HFFc6 (cell line): ENCODE measurements at places on chromosomes 3 and 15. TPM values are rescaled to one million over a fixed set of nuclear protein-coding genes. Genes with fewer than 3 reads are reported as not detected.

DNA sequence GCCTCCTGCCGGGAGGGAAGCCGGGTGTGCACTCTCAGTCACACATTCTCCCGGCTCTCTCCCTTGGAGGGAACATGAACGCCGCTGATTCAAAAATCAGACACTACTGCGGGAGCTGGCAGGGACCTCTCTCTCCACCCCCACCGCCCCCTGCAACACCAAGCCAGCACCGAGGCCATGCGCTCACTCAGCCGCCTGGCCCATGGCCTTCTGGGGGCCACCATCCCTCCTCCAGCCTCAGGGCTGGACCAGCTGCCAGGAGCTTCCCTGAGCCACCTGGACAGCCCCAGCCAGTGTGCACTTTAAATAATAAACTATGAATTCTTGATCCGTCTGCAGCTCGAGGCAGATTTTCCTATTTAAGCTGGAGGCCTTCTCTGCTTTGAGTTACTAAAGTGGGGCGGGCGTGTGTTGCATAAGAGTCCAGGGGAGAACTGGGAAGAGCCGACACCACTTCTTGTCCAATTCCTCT, 30.6 kb downstream of the ADAMTS17 start:
- DNase-seq: no peak

DNA sequence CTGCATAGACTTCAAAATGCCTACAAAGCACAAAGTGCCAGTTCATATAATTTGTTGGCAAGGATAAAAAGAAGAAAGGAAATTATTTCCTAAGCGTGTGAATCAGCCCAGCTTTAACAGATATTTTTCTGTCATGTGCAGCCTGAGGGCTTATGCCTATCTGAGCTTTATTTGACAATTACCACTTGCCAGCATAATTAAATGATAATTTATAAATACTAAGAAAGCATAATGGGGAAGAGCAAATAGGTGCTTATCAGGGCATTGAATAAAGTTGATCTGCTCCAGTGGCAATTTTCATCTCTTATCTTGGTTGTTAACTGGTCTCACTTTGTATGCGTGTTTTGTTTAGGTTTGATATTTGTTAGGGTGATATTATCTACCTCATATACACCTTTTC, 313.4 kb upstream of the DNAJC19 start:
- DNase-seq: no peak

- DNase-seq: no peak
Observed at GRCh38 chr15:73019154-73019553, 33.1 kb upstream of the NEO1 start.

DNA sequence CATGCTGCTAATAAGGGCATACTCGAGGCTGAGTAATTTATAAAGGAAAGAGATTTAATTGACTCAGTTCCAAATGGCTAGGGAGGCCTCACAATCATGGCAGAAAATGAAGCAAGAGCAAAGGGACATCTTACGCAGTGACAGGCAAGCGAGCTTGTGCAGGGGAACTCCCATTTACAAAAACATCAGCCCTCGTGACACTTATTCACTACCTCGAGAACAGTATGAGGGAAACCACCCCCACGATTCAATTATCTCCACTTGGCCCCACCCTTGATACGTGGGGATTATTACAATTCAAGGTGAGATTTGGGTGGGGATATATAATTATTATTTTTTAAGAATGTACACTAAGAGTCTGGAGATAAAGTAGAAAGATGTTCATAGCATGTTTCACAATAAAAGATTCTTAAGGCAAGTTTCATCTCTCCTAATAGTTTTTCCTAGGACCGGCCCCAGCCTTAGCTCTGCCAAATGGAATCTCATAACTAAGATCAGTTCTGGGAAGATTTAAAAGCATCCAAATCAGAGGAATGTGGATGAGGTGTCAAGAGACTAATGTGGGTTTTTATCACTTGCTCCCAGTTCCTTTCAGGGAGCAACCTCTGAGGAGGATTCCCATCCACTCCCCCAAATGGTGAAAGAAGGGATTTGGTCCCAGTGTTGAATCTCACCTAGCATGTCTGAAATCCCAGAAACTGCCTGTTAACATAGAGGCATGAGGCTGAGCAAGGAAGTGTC, 221.0 kb downstream of the ZMAT3 start:
- no peak for DNase-seq

DNA sequence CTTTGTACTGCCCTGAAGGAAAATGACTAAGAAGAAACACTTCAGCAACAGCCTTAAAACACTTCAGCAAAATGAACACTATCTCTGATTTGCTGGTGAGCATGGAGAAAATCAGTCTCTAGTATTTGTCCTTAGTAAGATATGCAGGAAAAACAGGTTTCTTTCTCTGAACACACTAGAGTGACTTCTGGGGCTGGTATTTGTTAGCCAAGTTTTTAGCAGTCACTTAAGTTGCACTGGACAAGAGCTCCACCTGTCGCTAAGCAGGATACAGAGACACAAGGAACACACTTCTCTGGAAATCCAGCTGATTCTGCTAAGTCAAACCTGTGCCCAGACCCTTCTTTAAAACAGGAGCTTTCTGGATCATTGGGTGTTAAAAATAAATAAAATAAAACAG, 65.3 kb downstream of the CHAC1 start:
- DNase-seq: no peak

DNA sequence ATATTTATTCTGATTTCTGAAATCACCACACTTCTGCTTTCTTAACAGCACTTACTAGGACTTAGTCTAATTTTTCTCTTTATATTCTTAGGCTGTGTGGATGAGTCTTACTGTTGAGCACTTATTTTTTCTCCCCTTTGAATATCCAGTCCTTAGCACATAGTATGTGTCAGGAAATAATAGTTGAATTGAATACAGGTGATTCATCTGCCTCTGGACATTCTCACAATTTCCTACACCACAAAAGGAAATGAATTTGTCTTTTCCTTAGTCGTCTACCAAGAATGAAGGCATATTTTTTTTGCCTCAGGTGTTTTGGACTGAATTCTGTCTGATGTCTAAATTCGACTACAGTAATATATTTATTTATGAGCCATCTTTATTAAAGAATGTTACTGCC, 204.2 kb downstream of the GHSR start:
- DNase-seq: peak; percentile 75

GRCh38 chr3:10196389-10197052, 31.8 kb downstream of the IRAK2 start:
- DNase-seq: peak; percentile 50

DNA sequence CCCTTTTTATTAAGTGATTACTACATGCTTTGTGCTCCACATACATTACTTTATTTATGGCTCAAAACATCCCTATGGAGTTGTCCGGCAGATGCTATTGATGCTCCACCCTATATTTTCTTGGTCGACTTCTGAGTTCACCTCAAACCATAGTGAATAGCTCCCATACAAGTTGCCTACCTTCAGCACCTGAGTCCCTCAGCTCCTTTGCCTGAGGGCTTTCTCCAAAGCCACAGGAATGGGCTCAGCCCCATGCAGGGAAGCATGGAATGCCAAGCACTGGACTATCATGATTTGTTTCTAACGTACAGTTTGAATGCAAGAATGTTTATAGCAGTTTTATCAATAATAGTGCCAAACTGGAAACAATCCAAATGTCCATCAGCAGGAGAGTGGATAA, 124.8 kb upstream of the TNIK start:
- DNase-seq: no peak

- DNase-seq: peak; percentile 33
Observed at GRCh38 chr15:34812369-34812768, 17.0 kb upstream of the ACTC1 start.

DNA sequence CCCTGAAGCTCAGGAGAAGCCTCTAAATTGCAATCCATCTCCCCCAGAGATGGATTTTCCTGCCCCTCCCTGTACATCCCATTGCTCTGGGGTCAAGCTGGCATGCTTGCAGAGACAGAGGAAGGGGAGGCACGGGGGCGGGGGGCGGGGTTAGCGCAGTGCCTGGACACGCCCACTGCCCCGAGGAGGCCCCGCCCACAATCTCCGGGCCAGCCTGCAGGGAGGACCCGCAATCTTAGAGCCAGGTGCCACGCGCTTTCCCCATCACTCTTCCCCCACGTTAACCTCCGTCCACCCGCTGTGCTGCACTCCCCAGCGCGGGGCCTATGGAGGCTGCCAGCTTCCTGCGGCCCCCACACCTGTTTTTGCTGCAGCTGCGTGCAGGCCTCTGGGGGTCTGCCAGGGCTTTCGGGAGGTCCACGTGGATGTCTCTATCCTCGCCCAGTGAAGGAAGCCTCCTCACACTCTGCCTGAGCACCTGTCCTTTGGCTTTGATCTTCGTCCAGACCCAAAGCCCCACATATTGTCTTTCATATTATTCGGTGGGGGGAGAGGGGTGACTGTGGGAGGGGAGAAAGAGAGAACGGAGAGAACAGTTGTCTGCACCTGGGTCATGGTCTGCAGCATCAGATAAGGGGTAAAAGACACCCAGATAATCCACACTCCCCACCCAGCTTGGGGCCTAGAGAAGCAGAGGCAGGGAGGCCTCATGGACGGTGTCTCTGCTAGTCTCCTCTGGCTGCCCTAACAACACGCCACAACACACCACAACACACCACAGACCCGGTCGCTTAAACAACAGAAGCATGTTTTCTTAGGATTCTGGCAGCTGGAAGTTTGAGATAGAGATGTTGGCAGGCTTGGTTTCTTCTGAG, 118.0 kb upstream of the MEF2A start:
- DNase-seq: no peak

GRCh38 chr3:138205527-138205926, 18.4 kb downstream of the ARMC8 start:
- DNase-seq: no peak

GRCh38 chr3:109211941-109212340, 75.4 kb downstream of the C3orf85 start:
- no peak for DNase-seq

DNA sequence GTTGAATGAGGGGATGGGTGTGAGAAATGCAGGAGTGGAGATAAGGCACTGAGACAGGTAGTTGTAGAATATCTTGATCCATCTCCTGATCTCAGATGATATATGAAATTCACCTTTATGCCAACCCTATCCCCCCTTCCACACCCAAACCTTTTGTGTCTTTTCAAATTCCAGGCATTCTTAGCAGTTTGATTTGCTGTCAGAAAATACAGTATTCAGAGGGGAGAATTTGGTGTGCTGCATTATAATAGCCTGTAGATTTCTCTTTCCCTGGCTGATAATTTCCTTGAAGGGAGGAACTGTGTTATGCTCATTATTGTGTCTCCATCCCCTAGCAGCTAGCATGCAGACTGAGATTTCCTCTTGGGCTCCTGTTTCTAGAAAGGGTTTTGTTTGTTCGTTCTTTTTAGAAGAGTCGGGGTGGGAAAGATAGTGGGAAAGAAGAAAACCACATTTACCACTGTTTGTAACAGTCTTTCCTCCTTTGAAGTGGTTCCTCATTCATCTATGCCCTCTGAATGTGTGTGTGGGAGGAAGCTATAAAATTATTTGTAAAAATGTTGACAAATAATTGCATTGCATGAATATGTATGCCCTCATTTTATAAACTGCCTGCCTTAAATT, 373.4 kb downstream of the DIPK2A start:
- no peak for DNase-seq

DNA sequence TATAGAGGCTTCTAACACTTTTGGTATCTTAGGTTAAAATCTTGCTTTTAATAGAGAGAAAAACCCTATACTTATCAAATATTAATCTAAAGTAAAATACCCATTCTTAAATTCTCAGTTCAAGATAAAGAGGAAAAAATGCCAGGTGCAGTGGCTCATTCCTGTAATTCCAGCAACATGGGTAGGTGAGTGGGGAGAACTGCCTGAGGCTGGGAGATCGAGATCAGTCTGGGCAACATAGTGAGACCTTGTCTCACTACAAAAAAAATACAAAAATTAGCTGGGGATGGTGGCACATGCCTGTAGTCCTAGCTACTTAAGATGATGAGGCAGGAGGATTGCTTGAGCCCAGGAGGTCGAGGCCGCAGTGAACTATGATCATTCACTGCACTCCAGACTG, 135.8 kb downstream of the CLASP2 start:
- no peak for DNase-seq

GRCh38 chr3:72060447-72061034, 275.6 kb upstream of the PROK2 start:
- no peak for DNase-seq

DNA sequence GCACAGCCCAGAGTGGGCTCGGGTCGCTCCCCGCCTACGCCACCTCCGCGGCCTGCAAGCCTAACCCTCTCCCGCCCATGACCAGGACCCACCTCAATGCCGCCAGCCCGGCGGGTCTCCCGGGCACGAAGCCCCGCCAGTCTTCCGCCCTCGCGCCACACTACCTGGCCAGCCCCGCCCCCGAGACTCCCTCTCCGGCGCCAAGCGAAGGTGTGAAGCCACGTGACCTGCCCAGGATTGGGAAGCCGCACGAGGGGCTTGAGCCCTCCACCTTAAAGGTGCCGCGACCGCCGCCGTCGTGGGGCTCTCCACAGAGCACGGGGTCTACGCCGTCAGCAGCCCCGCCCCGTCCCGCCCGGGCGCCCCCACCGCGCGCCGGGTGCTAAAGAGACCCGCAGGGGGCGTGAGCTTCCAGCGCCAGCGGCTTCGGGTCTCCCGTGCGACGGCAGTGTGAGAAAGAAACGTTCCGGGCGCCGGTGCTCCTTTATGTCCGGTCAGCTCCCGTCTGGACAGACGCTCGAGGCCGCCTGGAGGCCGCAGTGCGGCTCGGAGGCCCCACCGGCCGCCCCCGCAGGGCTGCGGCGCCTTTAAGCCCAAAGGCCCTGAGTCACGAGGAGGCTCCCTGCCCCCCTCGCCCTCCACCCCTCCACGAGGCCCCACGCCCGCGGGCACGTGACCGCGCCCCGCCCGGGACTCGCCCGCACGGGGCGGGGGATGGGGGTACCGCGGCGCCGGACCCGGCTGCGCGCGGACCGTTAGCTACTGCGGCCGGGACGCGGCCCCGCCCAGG, at the start of gene CPEB1:
Gene CPEB1, minus strand, starts transcription at position 319 of the 790 bp plus-strand sequence. CDS start 18,904 bp downstream, outside the sequence.
- DNase-seq: peak; percentile 32

DNA sequence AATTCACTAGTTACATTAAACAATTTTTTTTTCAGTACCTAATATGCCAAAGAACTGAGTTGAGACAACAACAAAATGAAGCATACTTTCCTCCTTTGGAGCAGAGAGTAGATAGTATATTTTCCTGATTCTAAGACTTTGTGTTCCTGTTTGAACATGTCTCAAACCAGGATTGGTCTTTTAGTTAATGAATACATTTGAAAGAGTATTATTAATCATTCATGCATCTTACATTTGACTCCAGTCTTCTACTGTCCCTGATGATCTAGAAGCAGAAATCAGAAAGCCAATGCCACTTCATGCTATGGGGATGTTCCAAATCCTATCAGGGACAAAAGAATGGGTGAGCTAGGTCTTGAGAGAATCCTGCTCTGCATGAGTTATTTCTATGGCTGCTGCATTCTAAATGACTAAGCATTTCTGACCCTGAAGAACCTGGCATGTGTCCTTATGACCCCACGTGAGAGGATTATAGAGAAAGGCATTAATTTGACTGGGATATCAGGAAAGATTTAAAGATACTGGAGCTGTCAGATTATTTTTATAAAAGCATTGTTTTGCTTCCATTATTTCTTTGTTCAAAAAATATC, 32.9 kb upstream of the MBNL1 start:
- peak; percentile 48 for DNase-seq

- no peak for DNase-seq
Observed at GRCh38 chr3:196643201-196643749, 3.8 kb downstream of the NRROS start.

- peak; percentile 47 for DNase-seq
Observed at GRCh38 chr3:56903231-56903782, 101.6 kb upstream of the ARHGEF3 start.

GRCh38 chr3:143881095-143881494, 32.8 kb upstream of the SLC9A9 start:
- DNase-seq: no peak

Gene RARRES1
- total RNA-seq: 0.36 to 0.99 TPM in 2 of 3 replicates, not detected in the other

Gene RTP3
- not detected in 3 replicates for total RNA-seq

Gene DUOX1
- total RNA-seq: 0.07 to 0.33 TPM (median 0.26 TPM) in 3 replicates

Gene CNTN4
- total RNA-seq: not detected in 3 replicates

Gene KNL1
- total RNA-seq: 11.6 to 22.7 TPM (median 18.4 TPM) in 3 replicates

Gene PIK3R4
- 21.0 to 24.0 TPM (median 21.3 TPM) in 3 replicates for total RNA-seq

Gene TMCO5A
- not detected in 3 replicates for total RNA-seq

Gene HESX1
- not detected in 3 replicates for total RNA-seq

Gene SAMD7
- not detected in 3 replicates for total RNA-seq
